ENCODE measurements at places on chromosomes 1 and 21. TPM values are rescaled to one million over a fixed set of nuclear protein-coding genes. Genes with fewer than 3 reads are reported as not detected.

GRCh38 chr21:44466351-44466954 lies 11.1 kb downstream of the LRRC3 start:
- DNase-seq = no peak

DNA sequence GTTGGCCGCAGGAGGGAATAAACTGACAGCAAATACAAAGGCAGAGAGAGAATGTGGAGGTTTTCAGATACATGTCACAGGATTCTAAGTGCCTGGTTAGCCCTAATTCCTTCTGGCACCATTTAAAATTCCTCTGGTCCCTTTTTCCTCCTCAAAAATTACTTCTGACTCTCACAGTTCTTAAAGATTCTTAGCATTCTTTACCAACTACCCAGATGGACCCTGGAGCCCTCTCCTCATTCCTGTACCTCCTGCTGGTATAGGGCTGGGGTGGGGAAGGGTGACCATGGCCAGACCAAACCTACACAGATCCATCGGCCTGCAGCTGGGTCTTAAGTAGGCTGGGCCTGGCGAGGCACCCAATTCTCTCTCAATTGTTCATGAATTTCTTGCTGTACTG lies 7.2 kb downstream of the MKNK1 start:
- no peak for DNase-seq

- peak; percentile 72 for DNase-seq
These were observed 6.3 kb upstream of the PTP4A2 start for GRCh38 chr1:31944205-31945089.

The KCNK1 gene
- total RNA-seq = 5.2 TPM

- peak; percentile 61 for DNase-seq
These were observed 6.1 kb downstream of the LDLRAP1 start for GRCh38 chr1:25549273-25550154.

The TRIM46 gene
- 3.5 TPM for total RNA-seq

DNA sequence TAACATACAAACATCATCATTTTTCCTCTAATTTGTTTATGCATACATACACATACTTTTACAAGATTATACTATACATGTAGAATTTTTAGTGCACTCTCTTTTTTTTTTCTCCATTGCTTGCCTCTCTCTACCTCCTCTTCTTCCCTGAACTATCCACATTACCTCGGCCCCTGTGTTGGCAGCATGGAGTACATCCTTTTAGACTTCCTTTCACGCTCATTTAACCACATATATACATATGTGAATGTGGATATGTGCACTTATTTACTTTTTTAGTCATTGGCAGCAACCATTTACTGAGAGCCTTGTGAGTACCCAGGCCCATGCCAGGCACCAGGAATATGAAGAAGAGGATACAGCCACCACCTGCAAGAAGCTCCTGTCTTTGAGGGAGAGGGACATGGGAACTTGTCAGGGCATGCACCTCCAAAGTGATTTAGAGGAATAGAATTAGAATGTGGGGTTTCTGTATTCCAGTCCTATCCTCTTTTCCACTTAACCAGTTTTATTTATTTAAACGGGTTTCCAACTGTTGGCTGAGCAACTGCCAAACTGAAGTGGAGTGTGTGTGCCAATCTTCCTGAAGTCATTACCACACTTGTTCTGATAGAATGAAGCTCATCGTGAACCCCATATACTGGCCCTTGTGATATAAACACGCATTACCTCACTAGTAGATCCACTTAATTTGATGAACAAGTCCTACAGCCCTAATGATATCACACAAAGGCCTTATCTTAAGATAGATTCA lies 212.6 kb downstream of the TNR start:
- no peak for DNase-seq

- no peak for DNase-seq
These were observed 9.8 kb downstream of the LBR start for GRCh38 chr1:225418059-225418458.
